Dermis lymphatic vessel endothelial cell (primary cell): ENCODE measurements at places on chromosomes 1 and 21. TPM values are rescaled to one million over a fixed set of nuclear protein-coding genes. Genes with fewer than 3 reads are reported as not detected.

OXCT2 gene
- 6.1 and 6.5 TPM in 2 replicates for total RNA-seq

ARHGEF11 gene
- 19.6 and 26.1 TPM in 2 replicates for total RNA-seq

OR2T11 gene
- total RNA-seq = not detected in 2 replicates

SMPDL3B gene
- 0.22 and 0.60 TPM in 2 replicates for total RNA-seq

FCRL1 gene
- not detected in 2 replicates for total RNA-seq

OR2C3 gene
- total RNA-seq = not detected in 2 replicates

PTPN7 gene
- total RNA-seq = not detected in 2 replicates

CDC14A gene
- 7.6 and 9.0 TPM in 2 replicates for total RNA-seq

DDAH1 gene
- 31.1 and 47.8 TPM in 2 replicates for total RNA-seq

FAM78B gene
- total RNA-seq = 0.11 and 0.52 TPM in 2 replicates
